ENCODE measurements at places on chromosomes 5 and 9.

GRCh38 chr5:108898707-108899106, 151.0 kb downstream of the FER start:
- no peak for DNase-seq

DNA sequence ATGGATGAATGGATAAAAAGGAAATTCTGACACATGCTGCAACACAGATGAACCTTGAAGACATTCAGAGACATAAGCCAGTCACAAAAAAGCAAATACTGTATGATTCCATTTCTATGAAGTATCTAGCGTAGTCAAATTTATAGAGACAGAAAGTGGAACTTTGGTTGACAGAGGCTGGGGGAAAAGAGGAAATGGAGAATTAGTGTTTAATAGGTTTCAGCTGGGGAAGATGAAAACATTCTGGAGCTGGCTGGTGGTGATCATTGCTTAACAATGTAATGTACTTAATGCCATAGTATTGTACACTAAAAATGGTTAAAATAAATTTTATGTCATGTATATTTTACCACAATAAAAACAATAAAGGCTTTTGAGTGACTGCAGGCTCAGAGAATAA, 24.2 kb downstream of the PPIC start:
- no peak for DNase-seq

DNA sequence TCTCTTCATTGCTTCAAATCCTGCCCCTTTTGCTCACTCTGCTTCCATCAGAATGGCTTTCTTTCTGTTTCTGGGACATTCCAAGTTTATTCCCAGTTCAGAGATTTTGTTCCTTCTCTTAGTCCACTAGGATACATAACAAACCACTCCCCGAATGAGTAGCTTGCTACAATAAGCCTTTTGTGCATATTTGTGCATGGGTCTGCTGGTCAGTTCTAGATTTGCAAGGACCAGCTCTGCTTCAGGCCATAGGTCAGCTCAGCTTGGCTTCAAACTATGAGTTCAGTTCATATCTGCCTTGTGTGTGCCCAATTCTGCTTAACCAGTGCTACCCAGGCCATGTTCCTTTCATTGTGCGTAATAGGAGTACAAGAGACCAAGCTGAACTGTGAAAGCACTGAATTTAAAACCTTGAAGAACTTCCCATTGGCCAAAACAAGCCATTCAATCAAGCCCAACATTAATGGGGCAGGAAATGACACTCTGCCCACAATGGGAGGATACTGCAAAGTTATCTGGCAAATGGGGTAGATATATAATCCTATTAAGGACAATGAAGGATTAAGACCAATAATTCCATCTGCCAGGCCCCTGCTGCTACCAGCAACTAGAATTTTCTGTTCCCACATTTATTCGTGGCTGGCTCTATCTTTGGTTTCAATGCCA, 328.8 kb downstream of the PRELID2 start:
- DNase-seq = no peak

DNA sequence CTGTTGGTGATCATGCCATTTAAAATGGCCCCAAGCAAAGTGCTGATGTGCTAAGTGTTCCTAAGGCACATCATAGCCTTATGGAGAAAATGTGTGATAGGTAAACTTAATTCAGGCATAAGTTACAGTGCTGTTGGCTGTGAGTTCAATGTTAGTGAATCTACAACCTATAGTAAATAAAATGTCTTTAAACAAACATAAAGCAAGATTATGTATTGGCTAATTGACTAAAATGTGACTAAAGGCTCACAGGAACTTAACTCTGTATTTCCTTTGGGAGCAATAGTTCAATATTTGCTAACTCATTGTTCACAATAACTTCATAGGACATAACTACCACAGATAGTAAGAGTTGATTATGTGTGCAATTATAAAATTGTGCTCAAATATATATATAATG, 49.4 kb upstream of the LRRC19 start:
- DNase-seq = no peak

- DNase-seq = no peak
These were observed 145.4 kb downstream of the CD180 start for GRCh38 chr5:67051164-67051563.

- no peak for DNase-seq
These were observed 413 bp upstream of the OXCT1 start for GRCh38 chr5:41870627-41871048.

GRCh38 chr9:98700801-98701200, 7.9 kb downstream of the GABBR2 start:
- DNase-seq = no peak

GRCh38 chr5:170573660-170574059, 69.8 kb downstream of the KCNIP1 start:
- DNase-seq = no peak

DNA sequence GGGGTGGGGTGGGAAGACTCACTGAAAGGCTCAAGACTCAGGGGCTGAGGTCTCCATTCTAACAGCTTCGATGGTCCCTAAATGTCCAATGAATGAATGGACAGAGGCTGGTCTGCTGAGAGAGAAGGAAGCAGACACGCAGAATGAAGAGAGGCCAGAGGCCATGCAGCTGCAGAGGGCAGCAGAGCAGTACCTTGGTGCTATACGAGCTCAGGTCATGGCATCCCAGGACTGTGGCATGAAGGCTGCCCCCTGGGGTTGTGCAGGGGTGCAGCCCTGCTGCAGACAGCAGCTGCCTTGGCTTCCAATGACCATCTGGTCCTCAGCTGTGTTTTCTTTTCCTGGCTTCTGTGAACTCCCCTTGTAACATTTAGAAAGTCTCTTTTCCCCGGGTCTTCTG, 15.2 kb upstream of the CORO2A start:
- DNase-seq = no peak

DNA sequence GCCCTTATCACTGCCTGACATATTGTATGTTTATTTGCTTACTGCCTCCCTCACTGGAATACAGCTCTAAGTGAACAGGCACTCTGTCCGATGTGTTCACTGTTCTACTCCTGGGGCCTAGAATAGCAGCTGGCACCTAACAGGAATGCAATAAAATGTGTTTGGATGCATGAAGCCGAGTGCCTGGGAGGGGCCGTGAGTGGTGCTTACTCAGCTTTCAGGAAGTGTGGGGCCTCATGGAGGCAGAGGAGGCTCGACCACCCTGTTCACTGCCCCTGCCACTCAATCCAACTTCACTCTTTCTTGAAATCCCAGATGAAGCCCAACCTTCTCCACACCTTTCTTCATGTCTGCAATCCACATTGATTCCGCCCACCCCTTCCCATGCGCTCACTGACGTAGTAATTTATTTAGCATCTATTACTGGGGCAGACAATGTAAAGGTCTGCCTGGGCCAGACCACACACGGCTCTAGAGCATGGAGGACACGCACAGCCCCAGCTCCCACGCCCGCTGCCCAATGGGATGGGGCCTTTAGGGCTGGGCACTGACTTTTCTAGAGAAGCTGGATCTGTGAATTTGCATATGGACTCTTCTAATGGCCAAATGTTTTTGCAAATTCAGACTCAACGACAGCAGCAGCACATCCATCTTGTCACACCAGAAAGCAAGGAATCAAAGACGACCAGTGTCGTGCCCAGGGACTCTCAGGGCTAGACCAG, 21.3 kb downstream of the TBC1D9B start:
- DNase-seq = peak; percentile 35

GRCh38 chr9:130303613-130304055, 38.1 kb downstream of the HMCN2 start:
- DNase-seq = no peak

DNA sequence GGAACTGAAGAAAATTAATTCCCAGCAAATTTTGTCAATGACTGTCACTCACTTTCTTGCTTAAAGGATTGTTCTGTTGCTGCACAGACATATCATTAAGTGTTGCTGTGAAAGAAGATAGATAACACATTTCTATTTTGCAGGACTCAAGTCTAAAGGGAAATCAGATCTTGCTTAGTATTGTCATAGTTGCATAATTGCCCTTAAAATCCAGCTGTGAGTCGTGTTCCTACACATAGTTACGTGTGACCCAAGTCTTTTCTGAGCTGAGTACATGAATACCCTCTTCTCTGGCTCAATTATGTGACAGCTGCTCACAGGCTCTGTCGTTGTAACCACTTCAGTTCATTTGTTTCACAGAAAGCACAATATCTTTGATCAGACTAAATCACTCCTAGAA, 390.8 kb downstream of the DTWD2 start:
- no peak for DNase-seq

- peak; percentile 85 for DNase-seq
These were observed 2.8 kb upstream of the PFN3 start for GRCh38 chr5:177403102-177403791.

DNA sequence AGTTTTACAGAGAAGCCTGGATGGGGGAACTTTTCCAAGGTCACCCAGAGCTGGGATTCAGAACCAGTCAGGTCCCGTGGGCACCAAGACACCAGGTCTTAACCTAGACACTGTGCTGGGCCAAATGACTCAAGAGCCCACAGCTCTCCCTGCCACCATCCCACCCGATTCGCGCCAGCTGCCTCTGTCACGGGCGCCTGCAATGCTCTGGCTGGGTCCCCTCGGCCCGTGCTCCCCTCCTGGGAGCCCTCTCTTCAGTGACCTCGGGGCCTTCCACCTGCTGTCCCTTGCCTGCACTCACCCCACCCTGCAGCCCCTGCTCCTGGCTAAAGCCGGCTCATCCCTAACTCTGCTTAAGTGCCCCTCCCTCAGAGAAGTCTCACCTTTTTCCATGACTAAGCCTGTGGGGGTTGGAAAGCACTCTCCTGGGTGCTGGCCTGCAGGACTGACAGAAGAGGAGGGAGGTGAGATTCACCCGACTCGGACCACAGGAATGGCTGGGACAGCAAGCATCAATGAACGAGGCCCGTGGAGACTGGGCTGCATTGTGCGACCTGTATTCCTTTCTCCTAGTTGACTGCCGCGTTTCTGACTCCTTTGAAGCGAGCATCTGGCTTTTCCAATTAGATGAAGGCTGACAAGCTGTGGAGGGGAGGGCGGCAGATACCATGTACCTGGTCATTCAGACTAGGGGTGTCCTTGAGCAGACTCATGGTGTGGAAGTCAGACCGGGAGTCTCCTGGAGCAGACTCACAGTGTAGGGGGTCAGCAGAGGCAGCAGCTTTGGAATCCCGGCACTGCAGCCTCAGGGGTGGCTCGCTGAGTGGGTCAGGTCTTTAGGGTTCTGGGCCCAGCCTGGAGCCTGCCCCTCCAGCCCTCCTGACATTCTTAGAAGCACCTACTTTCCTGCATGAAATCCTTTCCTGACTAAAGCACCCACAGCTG, 5.8 kb upstream of the IL4 start:
- DNase-seq = no peak

GRCh38 chr9:81716409-81716808, 27.1 kb upstream of the TLE1 start:
- no peak for DNase-seq

- DNase-seq = no peak
These were observed 4.5 kb downstream of the DAP start for GRCh38 chr5:10756549-10756948.

GRCh38 chr9:70485273-70485858, 70.9 kb upstream of the KLF9 start:
- peak; percentile 86 for DNase-seq
